ENCODE measurements at places on chromosomes 2 and 18.

- DNase-seq: no peak
Observed at GRCh38 chr18:76712511-76713140, 109.7 kb upstream of the ZNF236 start.

DNA sequence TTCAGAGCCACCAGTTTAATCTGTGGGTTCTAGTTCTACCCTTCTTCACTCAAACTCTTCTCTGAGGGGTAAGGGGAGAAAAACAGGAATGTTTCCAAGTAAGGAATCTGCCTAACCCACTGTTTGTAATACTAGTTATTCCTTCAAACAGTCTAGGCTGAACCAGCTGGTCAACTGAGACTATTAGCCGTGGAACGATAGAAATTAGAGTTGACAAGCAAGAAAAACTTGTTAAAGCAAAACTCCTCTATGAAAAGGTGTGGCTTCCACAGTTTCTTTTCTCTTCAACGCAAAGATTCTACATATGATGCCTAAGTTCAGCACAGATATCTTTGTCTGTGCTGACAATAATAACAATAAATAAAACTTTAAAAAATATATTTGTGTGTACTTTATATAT, 11.5 kb downstream of the PAIP2B start:
- DNase-seq: no peak

DNA sequence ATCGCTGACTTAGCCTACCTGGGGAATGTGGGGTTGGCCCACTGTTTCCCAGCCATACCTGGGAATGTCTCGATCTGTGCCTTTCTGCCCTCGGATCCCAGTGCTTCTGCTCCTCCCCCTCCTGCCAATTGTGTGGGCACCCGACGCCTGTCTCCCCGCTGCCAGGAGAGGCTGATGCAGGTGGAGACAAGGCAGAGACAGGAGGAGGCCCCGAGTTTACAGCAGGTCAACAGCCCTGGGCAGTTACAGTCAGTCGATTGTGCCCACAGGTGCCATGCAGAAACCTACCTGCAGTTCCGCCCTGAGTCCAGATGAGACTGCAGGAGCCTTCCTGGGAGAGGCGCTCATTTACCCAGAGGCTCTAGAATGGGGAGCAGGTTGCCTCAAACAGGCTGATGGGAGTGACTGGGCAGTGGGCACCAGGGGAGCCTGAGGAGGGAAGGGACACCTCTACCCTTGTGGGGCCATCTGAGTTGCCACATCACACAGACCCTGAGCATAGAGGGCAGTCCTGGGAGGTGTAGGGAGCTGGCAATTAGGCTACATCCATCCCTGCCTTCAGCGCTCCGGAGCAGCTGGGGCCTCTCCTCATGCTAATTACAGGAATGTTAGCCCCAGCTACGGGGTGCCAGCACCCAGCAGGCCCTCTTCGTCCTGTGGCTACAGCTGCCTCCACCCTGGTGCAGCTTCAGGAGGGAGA, 300.1 kb downstream of the NDUFA10 start:
- DNase-seq: no peak

DNA sequence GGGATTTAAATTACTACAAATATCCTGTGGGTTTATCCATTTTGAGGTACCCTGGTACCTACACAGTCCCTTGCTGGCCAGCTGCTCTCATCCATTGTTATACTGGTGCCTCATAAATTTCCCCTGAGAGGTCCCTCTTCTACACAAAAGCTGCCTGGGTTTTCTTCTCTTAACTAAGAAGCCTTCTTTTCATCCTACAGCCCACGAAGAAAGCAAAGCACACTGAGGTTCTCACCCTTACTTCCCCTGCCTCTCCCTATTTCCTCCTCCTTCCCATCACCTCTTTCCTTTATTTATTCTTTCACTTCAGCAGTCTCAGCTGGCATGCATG, 154.9 kb downstream of the CSRNP3 start:
- no peak for DNase-seq

- DNase-seq: no peak
Observed at GRCh38 chr2:195579776-195580555, 77.1 kb upstream of the SLC39A10 start.

DNA sequence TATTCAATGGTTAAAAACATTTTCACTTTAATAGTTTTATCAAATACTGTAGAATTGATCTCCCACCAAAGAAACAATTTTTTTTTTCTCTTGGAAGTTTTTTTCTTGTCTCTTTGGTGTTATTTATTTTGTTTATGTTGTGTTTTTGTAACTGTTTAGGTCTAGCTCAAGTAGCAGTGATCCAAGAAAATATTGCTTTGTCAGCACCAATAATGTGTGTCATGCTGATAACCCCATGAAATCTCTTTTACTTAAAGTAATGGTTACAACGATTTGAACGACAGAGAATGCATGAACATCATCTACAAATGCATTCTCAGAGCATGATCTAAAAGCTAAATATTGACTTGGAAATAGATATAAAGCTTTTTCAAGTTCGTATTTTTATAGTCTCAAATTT, 122.9 kb downstream of the DOK6 start:
- no peak for DNase-seq

DNA sequence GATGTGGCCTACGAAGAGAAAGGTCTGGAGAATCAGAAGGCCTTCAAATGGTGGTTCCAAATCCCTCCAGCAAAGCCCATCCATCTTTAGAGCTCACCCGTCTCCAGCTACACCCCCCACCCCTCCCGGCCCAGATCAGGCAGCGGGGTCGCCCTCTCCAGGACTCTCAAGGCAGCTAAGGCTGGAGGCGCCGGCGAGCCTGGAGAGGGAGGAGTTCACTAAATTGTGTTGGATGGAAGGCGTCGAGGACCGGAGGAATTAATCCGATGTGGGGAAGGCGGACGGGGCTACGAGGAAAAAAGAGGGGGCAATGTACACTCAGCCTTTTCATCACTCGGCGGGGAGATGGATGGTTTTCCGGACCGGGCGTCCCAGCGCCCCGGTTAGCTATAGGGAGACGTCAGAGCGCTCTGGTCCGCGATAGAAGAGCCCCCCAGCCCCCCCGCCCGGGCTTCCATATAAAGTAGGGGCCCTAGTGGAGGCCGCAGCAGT, at the start of gene GRP:
Gene GRP (plus strand): TSS at position 487 of the 492 bp plus-strand sequence. CDS start 108 bp downstream, outside the sequence.
- DNase-seq: no peak

GRCh38 chr2:158339513-158339912, 117.0 kb downstream of the CCDC148 start:
- no peak for DNase-seq

DNA sequence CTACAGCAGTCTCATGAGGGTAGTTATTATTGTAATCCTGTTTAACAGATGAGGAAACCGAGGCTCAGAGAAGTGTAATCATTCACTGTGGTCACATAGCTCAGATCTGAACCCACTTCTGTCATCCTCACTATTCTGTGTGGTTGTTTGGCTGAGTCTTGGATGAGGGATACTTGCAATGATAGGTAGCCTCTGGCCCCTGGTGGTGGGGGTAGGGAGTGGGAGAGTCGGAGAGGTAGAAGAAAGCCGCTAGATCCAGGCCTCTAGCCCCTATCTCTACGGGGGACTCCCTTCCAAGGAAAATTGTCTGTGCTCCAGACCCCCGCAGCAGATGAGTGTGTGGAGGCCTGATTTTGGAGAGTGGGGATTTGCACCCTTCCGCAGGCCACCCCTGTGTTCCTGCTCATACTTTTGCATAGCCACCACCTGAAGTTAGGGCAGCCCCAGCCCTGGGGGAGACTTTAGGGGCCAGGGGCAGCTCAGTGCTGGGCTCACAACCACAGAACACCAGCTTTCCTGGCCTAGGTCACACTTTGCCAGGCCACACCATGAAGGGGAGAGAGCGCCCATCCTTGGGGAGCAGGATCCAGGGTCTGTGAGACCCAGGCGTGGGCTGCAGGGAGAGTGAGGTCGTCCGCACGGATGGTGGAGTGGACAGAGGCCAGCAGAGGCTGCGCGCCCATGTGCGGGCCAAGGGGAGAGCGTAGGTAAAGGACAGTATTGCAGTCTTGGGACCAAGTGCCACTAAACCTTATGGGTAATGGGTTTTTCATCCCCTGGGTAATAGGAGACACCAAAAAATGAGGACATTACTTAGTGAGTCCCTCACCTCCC, 148.2 kb downstream of the GLI2 start:
- no peak for DNase-seq

DNA sequence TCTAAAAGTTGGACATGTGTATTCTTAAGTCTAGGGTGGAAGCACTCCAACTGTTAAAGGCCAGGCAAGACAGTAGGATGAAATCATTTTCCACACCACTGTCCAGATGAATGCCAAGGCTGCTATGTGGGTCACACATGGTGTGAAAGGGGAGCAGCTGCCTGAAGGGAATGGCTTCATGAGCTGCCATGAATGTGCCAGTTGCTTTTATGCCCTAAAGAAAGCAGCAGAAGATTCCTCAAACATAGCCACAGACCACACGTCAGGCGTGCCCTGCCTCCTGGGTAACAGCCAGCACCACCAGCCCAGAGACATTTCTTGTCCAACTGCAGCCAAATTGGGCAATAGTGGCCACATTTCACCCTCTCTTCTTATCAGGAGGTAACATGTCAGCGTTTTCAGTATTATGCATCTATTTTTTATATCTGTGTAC, 130.2 kb downstream of the MTCL1 start:
- DNase-seq: peak; percentile 79

- DNase-seq: peak; percentile 37
Observed at GRCh38 chr18:9905401-9905922, 8.4 kb upstream of the VAPA start.

- no peak for DNase-seq
Observed at GRCh38 chr2:73749314-73749713, 12.2 kb upstream of the TPRKB start.

- no peak for DNase-seq
Observed at GRCh38 chr18:63808125-63808524, 32.9 kb downstream of the SERPINB7 start.

DNA sequence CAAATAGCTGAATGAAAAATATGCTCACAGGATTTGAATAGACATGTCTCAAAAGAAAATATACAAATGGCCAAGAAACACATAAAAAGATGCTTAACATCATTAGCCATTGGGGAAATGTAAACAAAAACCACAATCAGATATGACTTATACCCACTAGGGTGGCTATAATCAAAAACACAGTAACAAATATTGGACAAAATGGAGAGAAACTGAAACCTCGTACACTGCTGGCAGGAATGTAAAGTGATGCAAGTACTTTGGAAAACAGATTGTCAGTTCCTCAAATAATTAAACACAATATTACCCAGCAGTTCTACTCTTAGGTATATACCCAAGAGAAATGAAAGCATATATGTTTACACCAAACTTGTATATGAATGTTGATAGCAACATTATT, 213.0 kb downstream of the PHLPP1 start:
- no peak for DNase-seq
